ENCODE measurements at places on chromosomes 16 and 17.
A peak's percentile ranks its signal among the peaks of the same experiment; 100 is the strongest.

DNA sequence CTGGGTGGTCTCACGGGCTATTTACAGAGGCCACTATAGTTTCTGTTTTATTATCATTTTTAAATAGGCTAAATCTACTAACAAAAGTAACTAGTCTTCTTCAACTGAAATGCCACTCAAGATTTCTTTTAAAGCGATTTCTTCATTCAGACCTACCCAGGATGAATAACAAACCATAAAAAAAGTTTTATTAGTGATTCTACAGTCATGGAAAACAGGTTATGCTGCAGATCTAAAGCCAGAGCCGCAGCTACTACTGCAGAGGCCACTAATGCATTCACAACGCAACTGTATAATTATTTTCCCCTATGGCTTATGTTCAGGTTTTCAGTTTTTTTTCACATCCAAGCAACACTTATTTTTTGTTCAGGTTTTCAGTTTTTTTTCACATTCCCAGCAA lies 136.2 kb upstream of the AXIN2 start:
- no peak for DNase-seq

- DNase-seq = no peak
These were observed 706.9 kb upstream of the SOX9 start for GRCh38 chr17:71413935-71414334.

GRCh38 chr16:53991754-53992378 lies 287.9 kb downstream of the FTO start:
- no peak for DNase-seq

DNA sequence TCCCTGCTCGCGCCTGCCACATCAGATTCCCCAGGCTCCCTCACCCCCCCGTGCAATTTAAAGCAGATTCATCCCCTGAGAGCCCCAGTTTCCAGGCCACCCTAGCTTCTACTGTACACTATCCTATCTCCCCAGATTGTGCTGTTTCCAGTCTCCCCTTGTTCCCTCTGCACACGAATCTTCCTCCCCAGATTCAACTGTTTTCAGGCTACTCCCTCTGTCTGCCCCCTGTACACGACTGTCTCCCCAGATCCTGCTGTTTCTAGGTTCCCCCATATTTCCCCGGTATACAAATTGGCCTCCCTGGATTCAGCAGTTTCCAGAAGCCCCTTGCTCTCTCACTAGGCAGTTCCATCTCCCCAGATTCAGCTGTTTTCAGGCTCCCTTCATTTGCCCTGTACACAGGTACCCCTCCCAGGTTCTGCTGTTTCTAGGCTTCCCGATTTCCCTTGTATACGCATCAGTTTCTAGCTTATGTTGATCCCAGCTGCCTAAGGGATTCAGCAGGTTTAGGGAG lies 22.9 kb downstream of the COPZ2 start:
- no peak for DNase-seq

GRCh38 chr16:28188085-28188916 lies 23.5 kb downstream of the XPO6 start:
- peak; percentile 53 for DNase-seq

- no peak for DNase-seq
These were observed 21.8 kb upstream of the BCO1 start for GRCh38 chr16:81216706-81217105.

DNA sequence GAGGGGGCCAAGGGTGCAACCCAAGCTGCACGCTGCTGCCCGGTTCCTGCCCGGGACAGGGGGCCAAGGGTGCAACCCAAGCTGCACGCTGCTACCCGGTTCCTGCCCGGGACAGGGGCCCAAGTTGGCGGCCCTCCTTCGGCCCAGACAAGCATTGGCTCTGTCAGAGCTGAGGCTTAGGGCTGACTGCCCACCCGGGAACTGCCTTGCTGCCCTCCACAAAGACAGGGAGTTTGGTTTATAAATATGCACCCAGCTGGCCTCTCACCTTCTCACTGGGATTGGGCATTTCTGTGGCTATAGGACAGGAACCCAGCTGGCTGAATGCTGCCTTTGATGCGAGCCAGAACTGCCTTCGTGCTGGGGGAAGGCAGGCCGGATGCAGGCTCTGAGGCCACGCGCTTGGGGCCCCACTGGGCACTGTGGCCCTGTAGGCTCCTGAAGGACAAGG lies 105.7 kb downstream of the IRX5 start:
- DNase-seq = no peak

DNA sequence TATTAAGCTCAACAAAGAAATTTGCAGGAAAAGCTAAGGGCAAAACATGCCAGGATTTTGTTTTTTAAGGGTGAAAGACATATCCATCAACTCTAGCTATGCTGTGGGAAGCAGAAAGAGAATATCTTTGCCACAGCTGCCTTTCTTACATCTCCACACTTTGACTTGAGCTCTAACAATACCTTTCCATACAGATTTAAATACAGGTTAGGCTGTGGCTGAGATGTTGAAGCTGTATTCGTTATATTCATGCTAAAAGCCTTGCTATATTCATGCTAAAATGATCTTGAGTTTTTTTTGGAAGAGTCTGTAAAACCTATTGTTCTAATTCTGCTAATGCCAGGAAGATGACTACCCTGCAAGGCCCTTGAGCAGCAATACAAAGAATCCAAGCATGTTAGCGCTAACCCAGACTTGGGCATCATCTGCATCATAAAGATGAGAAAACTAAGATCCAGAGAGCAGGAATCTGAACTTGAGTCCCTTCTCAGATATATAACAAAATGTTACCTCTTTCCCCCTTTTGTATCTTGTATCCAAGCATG lies 204.8 kb upstream of the C17orf78 start:
- no peak for DNase-seq

- DNase-seq = no peak
These were observed 180.0 kb downstream of the TOX3 start for GRCh38 chr16:52366983-52367382.

- DNase-seq = no peak
These were observed 57.9 kb upstream of the BCO1 start for GRCh38 chr16:81180578-81180977.

GRCh38 chr16:74304164-74304834 lies 7.7 kb downstream of the PSMD7 start:
- DNase-seq = no peak

- no peak for DNase-seq
These were observed 52.0 kb downstream of the ABHD15 start for GRCh38 chr17:29514792-29515191.

DNA sequence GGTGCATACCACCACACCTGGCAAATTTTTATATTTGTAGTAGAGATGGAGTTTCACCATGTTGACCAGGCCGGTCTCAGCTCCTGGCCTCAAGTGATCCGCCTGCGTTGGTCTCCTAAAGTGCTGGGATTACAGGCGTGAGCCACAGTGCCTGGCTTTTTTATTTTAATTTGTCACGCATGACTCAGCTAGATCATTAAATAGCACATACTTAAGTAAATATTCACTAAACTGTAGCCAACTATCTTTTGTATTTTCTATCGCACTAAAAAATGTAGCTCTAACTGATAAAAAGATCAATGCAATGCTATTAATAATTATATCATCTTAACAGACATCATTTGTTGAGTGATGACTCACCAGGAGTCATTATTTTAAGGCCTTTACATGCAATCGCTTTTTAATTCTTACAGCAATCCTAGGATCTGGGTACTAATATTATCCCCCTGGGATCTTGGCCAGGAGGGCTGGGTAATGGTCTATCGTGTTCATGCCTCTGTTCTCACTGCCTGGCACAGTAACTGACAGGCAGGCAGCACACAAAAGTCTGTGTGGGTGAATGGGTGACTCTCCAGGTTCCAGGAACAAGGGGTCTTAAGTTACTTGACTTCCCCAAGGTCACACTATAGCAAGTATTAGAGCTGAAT lies 693.5 kb upstream of the EEF2KMT start:
- DNase-seq = no peak

DNA sequence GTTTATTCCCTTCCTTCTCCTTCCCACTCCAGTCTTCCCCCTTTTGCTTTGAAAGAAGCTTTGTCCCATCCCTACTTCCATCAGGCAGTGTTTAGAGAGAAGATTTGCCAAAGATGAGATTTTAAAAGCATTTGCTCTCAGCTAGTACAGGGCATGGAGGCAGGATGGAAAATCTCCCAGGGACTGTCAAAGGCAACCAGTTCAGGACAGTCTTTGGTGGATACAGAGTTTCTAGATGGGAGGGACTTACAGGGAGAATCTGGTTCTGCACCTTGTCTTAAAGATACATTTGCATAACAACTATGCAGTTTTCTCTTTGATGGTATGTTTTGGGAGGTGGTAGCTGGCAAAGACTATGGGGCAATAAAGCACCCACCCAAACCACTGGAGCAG lies 26.2 kb downstream of the CHD9 start:
- no peak for DNase-seq

- DNase-seq = no peak
These were observed 2.8 kb upstream of the PRKAR1A start for GRCh38 chr17:68509141-68510057.

- no peak for DNase-seq
These were observed 4.6 kb downstream of the KRT34 start for GRCh38 chr17:41377546-41377945.

DNA sequence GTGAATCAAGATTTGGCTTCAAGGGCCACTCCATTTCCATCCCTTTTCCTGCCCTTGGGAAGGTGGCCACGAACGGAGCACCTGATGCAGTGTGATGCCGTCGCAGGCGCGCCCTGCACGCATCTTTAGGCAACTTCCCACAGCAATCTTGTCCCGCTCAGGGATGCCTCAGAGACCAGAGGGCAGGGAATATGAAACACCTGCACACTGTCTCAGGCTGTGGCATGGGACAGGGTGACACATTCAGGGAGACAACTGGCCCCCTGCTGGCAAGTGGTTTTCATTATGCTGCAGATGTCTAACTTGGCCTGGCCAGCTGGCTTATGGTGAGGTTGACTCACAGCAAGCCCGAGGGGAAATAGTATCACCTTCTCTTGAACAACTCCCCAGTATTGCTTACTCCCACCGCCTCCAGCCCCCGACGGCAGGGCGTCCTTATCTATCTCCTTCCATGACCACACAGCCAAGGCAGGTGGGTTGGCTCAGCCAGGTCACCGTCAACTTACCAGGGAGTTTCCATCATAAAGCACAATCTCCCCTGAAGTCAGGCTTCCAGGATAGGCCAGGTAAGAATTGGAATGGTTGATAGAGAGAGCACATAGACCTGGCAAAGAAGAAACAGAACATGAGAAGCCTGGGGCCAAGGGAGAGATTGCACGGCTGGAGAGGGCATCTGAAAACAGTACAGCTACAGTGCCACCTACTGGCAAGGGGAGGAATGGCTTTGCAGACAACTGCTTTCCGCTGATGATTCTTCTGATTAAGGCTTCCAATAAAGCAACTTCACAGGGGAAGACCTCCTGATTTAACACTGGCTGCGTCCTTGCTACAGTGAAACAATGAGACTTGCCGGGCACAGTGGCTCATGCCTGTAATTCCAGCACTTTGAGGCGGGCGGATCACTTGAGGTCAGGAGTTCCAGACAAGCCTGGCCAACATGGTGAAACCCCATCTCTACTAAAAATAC lies 21.1 kb downstream of the WIPI1 start:
- DNase-seq = no peak

DNA sequence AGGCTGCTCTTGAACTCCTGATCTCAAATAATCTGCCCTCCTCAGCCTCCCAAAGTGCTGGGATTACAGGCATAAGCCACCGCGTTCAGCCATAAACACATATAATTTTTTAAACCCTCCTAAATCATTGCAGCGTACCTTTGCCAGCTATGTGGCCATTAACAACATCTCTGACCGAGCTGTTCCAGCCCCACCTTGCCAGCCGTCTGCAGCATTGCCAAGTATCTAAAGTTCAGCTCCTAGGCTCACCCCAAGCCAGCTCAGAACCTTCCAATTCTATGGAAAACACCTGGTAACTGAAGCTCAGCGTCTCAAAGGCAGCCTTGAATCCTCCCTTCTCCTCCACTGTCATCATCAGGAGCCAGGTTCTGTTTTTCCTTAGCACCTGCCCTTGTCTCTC lies 5.1 kb upstream of the MEIOB start:
- DNase-seq = no peak

- no peak for DNase-seq
These were observed 7.8 kb upstream of the MAPK7 start for GRCh38 chr17:19370493-19370960.

- no peak for DNase-seq
These were observed 7.6 kb downstream of the HDAC5 start for GRCh38 chr17:44115585-44116415.

DNA sequence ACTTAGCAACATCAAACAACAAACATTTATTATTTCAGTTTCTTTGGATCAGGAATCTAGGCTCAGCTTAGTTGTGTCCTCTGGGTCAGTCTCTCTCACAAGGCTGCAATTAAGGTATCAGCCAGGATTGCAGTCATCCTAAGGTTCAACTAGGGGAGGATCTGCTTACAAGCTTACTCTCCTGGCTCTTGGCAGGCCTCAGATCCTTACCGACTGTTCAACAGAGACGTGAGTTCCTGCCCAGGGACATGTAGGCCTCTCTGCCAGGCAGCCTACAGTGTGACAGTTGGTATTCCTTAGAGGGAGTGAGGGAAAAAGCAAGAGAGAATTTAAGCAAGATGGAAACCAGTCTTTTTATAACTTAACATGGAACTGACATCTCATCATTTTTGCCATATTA lies 294.0 kb downstream of the ZFHX3 start:
- no peak for DNase-seq

- DNase-seq = no peak
These were observed 180.0 kb downstream of the BCAS3 start for GRCh38 chr17:60857556-60858080.

DNA sequence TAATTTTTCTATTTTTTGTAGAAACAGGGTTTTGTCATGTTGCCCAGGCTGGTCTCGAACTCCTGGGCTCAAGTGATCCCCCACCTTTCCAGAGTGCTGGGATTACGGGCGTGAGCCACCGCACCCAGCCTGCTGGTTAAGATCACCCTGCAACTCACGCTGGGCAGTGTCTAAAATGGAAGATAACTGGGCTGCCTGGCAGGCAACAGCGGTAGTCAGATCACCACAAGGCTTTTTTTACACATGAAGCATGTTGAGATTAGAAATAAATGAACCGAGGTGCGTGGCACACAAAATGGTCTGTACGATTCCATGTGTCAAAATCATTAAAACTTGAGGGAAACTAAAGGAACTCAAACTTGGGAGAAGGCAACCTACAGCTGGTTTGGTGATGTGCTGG lies 26.7 kb downstream of the ZNF276 start:
- DNase-seq = no peak

DNA sequence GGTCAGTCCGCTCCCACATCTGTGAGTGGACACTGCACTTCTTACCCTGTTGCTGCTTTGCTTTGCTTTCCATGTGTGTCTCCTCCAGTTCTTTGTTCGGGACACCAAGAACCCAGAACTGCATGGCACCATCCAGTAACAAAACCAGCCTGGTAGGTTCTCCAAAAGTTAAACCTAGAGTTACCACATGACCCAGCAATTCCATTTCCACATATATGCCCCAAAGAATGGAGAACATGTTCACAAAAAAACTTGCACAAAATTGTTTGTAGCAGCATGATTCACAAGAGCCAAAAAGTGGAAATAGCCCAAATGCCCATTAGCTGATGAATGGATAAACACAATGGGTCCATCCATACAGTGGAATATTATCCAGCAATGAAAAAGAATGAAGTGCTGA lies 10.3 kb upstream of the CCL22 start:
- DNase-seq = no peak

- no peak for DNase-seq
These were observed 38.1 kb downstream of the TRPV2 start for GRCh38 chr17:16453493-16453851.

- no peak for DNase-seq
These were observed 17.9 kb downstream of the BFAR start for GRCh38 chr16:14650629-14651028.
